NCI-H187 treated with DMSO at 0.1 percent for 48 hours (cell line): ENCODE measurements at places on chromosomes 12 and 14.

DNA sequence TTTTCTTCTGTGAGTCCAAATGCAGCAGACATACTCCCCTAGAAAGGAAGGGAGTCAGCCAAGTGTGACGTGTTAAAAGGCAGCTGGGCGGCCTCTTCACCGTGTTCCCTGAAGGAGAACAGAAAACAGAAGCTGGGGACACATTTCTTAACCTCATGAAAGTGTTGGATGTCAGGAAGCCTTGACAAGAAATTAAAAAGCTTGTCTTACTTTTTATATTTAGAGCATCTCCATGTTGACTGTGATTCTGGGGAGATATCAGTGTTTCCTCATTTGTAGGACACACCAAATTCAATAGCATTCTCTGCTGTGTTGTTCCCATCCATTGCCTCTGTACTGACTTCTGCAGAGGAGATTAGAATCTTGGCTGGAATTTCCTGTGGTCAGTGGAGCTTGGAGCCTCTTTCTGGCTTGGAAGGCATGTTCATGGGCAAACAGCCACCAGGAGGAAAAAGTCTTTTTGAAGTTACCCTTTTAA is 93.7 kb downstream of the RMST start:
- DNase-seq = no peak

- DNase-seq = no peak
These were observed 56.9 kb downstream of the SCFD1 start for GRCh38 chr14:30678926-30679431.

- DNase-seq = no peak
These were observed 12.5 kb upstream of the CACNA2D4 start for GRCh38 chr12:1930803-1931597.

GRCh38 chr14:75363130-75363529 is 64.7 kb upstream of the JDP2 start:
- no peak for DNase-seq

DNA sequence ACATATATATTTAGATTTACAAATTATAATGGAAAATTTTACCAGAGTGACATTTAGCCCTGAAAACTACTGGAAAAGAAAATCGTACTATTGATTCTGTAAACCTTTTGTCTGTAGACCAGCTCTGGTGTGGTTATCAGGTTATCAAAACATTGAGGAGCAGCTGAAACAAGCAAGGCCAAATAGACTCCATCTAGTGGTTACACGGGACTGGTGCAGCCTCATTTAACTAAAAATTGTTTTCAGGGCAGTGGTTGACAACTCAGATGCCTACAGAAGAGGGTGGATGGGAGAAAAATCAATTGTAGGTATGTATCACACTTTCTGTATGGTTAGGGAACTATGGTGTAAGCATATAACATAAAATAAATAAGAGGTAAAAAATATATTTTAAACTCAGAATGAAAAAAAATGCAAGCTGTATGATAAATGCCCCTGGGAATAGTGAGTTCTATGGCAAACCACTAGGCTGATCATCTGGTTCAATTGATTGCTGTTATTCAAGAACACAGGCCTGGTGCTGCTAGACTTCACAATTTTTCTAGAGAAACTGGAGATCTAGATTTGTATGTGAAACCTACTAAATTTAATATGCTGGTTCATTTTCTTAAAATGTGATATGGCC is 51.2 kb downstream of the ACSS3 start:
- DNase-seq = peak; percentile 36
